DMS 273 treated with DMSO at 0.1 percent for 48 hours (cell line): ENCODE measurements at places on chromosomes 16 and 17.

GRCh38 chr17:34981538-34982241 lies 1.4 kb downstream of the LIG3 start:
- no peak for DNase-seq

GRCh38 chr16:12291989-12292759 lies 315.6 kb downstream of the SNX29 start:
- no peak for DNase-seq

GRCh38 chr17:57154921-57155320 lies 69.9 kb downstream of the AKAP1 start:
- no peak for DNase-seq

DNA sequence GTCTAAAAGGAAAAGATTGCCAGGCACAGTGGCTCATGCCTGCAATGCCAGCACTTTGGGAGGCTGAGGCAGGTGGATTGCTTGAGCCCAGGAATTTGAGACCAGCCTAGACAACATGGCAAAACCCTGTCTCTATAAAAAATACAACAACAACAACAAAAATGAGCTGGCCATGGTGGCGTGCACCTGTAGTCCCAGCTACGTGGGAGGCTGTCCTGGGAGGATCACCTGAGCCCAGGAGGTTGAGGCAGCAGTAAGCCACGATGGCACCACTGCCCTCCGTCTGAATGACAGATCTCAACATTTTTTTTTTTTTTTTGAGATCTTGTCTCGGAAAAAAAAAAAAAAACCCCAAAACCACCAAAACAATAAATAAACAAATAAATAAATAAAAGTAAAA lies 28.1 kb upstream of the ATP2A3 start:
- DNase-seq, result no peak

GRCh38 chr17:56026915-56027314 lies 126.4 kb upstream of the ANKFN1 start:
- no peak for DNase-seq

- no peak for DNase-seq
Observed at GRCh38 chr16:50668368-50669008, 12.6 kb downstream of the SNX20 start.

DNA sequence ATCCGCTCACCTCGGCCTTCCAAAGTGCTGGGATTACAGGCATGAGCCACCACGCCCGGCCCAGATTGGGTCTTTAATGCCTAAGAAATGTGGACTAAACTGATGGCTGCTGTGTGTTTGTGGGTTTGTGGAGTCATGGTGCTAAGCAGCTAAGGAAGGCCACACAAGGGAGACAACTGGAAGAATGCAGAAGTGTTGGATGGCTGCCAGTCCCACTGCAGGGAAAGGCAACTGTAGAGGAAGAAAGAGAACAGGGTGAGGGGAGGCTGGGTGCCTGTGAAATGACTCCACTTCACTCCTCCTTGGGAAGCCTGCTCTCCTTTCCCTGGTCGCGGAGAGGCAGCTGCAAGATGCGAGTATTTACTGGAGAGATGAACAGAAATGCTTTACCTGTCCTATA lies 23.5 kb upstream of the SIAH1 start:
- DNase-seq, result no peak

- no peak for DNase-seq
Observed at GRCh38 chr17:77676237-77676661, 282.3 kb upstream of the TNRC6C start.

DNA sequence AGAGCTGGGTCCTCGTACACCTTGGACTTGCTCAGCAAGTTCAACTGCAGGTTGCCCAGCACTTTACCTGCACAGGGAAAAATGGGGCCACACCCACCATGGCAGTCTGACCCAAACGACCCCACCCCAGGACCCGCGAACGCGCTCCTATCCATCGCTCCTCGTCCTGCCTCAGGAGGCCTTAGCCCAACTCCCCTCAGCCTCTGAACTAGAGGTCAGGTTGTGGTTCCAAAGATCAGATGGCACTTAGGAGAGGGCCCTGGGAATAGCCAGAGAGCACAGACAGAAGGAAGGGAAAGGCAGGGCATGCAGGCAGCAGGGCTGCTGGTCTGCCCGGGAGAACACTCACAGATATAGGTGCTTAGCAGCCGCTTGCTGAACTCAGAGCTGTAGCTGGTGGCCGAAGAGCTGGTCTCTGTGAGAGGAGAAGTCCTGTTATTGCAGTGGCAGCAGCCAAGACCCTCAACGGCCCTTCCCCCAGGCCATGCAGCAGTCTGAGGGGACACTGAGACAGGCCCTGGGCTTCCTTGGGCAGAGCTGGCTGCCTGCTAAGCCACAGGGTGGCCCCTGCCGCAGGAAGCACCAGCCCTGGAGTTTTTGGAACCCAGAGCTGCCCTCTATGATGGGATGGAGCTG lies 6.9 kb downstream of the ZACN start:
- DNase-seq, result no peak

DNA sequence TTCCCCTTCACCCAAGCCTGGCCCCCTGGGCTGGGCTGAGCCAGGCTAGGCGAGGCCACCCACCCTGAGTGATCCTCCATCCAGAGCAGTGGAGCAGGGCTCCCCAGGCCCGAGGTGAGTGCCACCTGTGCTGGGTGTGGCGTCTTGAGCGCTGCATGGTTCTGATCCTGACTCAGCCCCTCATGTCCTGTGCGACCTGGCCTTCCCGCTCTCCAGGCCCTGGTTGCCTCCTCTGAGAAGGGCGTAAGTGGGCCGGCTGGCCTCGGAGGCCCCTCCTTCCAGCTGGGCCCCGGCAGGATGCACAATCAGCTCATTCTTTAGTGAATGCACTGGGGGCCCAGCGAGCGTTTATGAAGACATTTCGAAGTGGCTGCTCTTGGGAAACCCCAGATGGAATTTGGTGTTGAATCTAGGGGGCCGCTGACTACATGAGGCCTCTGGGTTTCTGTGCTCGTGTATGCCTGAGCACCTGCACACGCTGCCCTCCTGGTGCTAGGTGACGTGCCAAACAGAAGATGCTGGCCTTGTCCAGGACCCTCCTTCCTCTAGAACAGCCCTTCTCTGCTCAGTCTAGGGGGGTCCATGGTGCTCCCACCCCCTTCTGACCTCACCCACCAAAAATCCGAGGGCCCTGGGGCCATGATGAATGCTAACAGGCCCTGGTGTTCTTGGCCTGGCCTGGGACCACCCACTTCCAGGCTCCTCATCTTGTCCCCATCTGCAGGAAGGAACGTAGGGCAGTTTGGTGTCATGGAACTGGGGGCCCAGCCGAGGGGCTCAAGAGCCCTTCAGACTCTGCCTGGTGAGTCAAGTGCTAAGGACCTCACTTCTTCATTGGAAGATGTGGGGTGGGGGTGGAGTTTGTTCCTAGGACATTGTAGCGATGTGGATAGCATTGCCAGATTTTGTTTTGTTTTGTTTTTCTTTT lies 3.6 kb upstream of the TMEM92 start:
- DNase-seq, result no peak

- no peak for DNase-seq
Observed at GRCh38 chr17:38917259-38917658, 8.2 kb upstream of the LASP1NB start.

DNA sequence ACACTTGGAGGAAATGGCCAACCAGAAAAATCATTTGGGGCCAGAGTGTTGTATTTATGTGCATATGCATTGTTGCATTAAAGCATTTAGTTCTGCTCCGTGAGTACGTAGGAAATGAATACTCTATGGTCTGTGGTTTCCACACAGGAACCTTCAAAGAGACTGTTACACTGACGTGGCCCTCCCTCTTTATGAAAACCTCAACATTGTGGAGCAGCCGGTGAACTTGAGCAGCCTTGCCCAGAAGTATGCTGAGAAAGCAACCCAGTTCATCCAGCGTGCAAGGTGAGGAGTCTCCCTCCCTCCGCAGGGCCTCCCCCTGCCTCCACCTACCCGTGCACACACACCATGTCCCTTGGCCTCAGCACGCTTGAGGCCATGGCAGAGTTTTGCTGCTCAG lies 65.2 kb downstream of the ARSG start:
- no peak for DNase-seq

- no peak for DNase-seq
Observed at GRCh38 chr17:8467527-8467926, 31.8 kb downstream of the NDEL1 start.

DNA sequence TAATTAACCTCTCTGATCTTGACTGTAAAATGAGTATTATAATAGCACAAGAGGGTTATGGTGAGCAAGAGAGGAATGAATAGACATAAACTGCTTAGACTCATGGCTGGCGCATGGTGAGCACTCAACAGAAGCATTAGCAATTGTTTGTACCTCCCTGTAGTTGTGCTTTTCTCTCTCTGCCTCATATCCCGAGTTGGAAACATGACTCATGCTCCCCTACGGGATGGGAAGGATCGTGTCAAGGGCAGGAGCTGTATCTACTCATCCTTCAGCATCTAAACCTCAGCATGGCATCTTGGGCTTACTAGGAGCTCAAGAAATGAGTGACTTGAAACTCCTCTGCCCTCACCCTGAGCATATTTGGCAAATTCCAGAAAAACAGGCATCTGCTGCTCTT lies 299.6 kb downstream of the MAP2K4 start:
- no peak for DNase-seq

DNA sequence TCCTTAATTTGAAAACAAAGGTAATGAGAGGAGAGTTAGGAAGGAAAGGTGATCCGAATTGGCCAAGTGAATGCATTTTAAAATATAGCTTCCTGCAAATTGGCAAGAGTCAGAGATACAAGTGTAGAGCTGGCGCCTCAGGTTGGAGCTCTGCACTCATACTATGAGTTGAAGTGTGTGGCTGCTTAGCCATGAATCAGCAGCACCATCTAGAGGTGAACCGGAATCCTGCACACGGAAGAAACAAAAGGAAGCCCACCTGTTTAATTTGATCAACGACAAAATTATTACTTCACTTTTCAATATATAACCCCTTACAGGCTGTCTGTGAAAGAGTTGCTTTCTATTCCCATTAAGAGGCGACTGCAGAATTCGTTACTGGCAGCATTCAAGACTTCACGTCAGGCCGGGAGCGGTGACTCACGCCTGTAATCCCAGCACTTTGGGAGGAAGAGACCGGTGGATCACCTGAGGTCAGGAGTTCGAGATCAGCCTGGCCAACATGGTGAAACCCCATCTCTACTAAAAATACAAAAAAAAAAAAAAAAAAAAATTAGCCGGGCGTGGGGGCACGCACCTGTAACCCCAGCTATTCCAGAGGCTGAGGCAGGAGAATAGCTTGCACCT lies 1253.7 kb upstream of the CDH8 start:
- DNase-seq, result peak; percentile 1

GRCh38 chr16:50838885-50839284 lies 97.0 kb downstream of the CYLD start:
- no peak for DNase-seq

DNA sequence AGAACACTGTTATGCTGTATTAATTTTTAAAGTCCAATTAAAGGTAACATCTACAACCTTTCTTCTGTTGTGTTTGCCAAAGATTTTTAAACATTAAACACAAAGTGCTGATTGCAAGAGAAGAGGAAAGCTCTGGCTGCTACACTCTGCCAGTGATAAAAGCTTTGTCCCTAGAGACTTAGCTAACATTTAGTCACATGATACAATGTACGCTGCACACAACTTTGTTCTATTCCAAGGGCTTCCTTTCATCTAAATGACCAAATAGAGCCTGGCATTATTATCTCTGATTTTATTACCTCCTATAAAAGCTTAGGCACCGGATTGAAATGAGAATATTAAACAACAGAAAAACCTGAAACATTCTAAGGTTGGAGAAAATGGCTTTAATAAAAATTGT lies 388.7 kb upstream of the PMFBP1 start:
- no peak for DNase-seq

- no peak for DNase-seq
Observed at GRCh38 chr17:19312406-19312805, 50.1 kb downstream of the B9D1 start.

DNA sequence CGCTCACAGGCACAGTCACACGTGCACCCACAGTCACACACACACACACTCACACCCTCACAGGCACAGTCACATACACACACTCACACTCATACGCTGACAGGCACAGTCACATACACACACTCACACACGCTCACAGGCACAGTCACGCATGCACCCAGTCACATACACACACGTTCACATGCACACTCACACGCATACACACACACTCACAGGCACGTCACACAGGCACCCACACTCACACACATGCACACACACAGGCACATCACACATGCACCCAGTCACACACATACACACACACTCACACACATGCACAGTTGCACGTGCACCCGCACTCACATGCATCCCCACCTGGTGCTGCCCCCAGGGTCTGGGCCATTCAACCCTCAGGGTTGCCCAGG lies 46.1 kb upstream of the CBFA2T3 start:
- DNase-seq, result no peak

GRCh38 chr16:70493802-70494201 lies 29.6 kb downstream of the COG4 start:
- DNase-seq, result no peak

GRCh38 chr16:70788668-70789594 lies 12.0 kb downstream of the VAC14 start:
- DNase-seq, result no peak

DNA sequence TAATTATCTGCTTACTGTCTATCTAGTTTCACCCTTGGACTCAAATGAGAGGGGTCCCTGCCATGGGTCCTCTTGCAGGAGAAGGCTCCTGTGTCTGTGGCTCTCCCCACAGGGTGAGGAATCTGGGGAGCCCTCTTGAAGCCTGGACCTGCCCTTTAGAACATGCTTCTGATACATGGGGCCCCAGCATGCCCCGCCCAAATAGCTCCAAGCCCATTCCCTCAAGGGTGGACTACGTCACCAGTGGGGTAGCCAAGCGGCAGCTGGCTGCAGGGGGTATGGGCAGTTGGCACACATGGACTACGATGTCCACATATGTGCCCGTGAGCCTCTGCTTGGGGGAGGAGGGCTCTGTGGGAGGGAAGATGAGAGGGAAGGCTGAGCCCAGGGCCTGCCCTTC lies 39.3 kb downstream of the ARHGAP27 start:
- no peak for DNase-seq

- DNase-seq, result no peak
Observed at GRCh38 chr16:76984196-76984595, 206.8 kb upstream of the MON1B start.

DNA sequence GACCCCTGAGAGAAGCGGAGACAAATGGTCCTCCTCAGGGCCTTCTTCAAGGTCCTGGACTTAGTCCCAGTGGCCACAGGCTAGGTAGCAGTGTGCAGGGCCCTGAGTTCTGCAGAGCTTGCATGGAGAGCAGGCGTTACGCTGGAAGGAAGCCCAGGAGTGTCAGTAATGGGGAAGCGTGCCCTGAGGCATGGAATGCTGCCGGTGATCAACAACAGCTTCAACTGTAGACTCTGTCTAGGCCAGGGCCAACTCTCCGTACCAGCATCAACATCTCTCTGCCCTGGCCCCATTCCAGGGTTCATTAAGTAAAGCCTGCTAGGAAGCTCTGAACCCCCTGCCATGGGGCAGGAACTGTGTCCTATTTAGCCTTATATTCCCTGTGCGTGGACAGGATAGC lies 568 bp upstream of the TNK1 start:
- no peak for DNase-seq

GRCh38 chr16:66435896-66436295 lies 8.8 kb downstream of the BEAN1 start:
- DNase-seq, result no peak

- DNase-seq, result no peak
Observed at GRCh38 chr16:25679511-25679910, 12.2 kb upstream of the HS3ST4 start.

- no peak for DNase-seq
Observed at GRCh38 chr17:54971147-54971546, 2.6 kb downstream of the STXBP4 start.

GRCh38 chr16:11188801-11189740 lies 66.9 kb downstream of the SOCS1 start:
- no peak for DNase-seq

GRCh38 chr17:38417210-38417951 lies 10.9 kb upstream of the ARHGAP23 start:
- DNase-seq, result peak; percentile 28
